ENCODE measurements at places on chromosomes 5 and 9. TPM values are rescaled to one million over a fixed set of nuclear protein-coding genes. Genes with fewer than 3 reads are reported as not detected.

- no peak for DNase-seq
- H3K36me3 ChIP-seq = no peaks in the 10 kb centered on the region
- peaks cover 69% of the 10 kb centered on the region for H3K27me3 ChIP-seq
- no peak overlapping the region for H3K27ac ChIP-seq
- no peak overlapping the region for H3K4me3 ChIP-seq
- H3K4me1 ChIP-seq = peaks cover 10% of the 10 kb centered on the region
Measured at GRCh38 chr5:37840053-37841034, 503 bp upstream of the GDNF start.

DNA sequence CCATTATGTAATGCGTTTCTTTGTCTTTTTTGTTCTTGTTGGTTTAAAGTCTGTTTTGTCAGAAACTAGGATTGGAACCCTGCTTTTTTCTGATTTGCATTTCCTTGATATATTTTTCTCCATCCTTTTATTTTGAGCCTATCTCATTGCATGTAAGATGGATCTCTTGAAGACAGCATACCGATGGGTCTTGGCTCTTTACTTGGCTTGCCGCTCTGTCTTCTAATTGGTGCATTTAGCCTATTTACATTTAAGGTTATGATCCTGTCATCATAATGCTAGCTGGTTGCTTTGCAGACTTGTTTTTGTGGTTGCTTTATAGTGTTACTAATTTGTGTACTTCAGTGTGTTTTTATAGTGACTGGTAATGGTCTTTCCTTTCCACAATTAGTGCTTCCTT, 13.3 kb upstream of the CDKN2B start:
- H3K27ac ChIP-seq = no peak overlapping the region
- H3K36me3 ChIP-seq = no peaks in the 10 kb centered on the region
- H3K4me3 ChIP-seq = no peak overlapping the region
- H3K27me3 ChIP-seq = peaks cover 7% of the 10 kb centered on the region
- no peak for DNase-seq

The DRD1 gene
- not detected for polyA plus RNA-seq

The SPINK13 gene
- not detected for polyA plus RNA-seq

- no peaks in the 10 kb centered on the region for H3K36me3 ChIP-seq
- H3K4me1 ChIP-seq = no peaks in the 10 kb centered on the region
- H3K27ac ChIP-seq = no peak overlapping the region
- no peaks in the 10 kb centered on the region for H3K27me3 ChIP-seq
- DNase-seq = no peak
- no peak overlapping the region for H3K4me3 ChIP-seq
Measured at GRCh38 chr9:34550681-34551270, 28.0 kb upstream of the ENHO start.
